CD4-positive, alpha-beta T cell treated with Interferon alpha-2 for 1 hour (primary cell): ENCODE measurements at places on chromosomes 11 and 22.
A peak's percentile ranks its signal among the peaks of the same experiment; 100 is the strongest.

GRCh38 chr11:60912851-60913528 is 968 bp upstream of the TMEM109 start:
- no peak for DNase-seq

GRCh38 chr22:49292909-49293308 is 534.8 kb downstream of the BRD1 start:
- no peak for DNase-seq

DNA sequence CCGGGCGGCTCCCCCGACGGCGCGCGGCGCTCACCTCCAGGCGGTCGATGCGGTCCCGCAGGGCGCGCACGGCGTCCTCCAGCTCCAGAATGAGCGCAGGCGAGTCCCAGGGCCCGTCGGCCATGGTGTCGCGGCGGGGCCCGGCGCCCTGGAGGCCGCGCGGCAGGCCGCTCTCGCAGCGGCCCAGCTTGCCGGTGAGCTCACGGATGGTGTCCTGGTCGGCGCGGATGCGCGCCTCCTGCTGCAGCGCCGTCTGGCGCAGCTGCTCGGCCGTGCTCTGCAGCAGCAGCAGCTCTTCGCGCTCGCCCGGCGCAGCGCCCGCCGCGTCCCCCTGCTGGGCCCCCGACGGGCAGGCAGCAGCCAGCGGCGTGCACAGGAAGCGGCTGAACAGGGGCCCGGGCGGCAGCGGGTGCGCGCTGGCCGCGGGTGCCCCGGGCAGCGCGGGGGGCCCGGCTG is 599 bp downstream of the NPTXR start:
- DNase-seq, result peak; percentile 44

- no peak for DNase-seq
Measured at GRCh38 chr11:14315130-14315529, 43.9 kb downstream of the RRAS2 start.

DNA sequence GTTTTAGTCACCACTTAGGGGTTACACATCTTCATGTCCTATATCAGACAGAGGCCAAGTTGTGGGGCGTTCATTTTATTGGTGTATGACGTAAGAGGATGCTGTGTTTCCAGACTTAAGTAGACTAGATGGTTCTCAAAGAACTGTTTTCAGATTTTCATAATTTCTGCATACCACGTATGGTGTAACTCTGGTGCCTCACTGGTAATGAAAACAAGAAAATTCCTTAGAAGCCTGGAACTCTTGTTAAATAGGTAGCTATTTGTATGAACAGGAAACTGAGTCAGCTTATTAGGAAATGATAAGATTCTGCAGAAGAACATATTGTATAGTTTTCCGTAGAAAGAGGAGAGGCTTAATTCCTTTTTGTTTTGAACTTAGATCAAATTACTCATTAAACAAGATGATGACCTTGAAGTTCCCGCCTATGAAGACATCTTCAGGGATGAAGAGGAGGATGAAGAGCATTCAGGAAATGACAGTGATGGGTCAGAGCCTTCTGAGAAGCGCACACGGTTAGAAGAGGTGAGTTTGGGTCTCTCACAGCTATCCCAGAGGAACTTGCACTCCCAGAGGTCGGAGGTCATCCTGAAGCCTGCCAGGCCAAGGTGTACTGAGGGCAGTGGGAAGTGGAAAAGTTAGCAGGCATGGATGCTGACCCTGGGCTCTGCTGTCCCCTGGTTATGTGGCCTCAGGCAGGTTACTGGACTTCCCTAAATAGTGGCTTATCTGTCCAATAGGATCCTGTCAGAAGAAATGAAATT is 3.9 kb downstream of the CDC45 start:
- no peak for DNase-seq

GRCh38 chr11:31817054-31817620 is 6.0 kb upstream of the PAX6 start:
- DNase-seq, result peak; percentile 21

- no peak for DNase-seq
Measured at GRCh38 chr11:36010010-36010740, 66.3 kb downstream of the LDLRAD3 start.

DNA sequence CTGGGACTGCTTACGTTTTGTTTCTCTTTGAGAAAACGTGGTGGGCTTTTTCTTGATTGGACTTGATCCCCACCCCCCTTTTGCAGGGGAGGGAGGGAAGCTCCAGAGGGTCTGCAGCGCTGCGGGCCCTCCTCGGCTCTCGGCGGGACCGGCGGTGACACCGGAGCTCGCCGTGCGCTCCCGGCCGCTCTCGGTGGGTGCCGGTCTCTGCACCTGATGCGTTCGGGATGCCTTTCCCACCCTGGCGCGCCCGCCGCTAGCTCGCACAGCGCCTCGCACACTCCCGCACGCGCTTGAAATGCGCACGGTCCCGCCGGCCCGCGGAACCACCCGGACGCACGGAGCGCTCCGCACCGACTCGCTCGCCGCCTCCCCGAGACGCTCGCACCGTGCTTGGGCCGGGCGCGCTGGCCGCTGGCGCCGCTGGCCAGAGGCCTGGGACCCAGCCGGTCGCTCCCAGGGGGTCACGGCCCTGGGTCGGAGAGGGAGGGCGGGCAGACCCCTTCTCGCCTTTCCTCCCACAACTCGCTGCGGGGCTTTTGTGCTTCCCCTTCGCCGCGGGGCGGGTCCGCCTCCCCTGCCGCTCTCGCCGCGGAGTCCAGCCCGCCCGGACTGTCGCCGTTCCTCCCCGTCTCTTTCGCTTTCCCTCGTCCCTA is 1.0 kb downstream of the ZBTB16 start:
- DNase-seq, result peak; percentile 30

DNA sequence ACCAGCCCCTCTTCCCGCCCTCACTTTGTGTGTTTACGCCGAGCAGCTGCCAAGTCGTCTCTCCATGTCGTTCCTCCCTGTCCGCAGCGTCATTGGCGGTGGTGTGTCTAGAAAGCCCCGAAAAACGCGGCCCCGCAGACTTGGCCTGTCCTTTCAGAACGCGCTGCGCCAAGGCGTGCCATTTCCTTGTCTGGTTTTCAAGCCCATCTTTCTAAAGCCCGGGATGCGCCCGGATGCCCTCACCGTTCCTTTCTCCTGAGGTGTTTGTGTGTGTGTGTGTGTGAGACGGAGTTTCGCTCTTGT is 557 bp downstream of the MOV10L1 start:
- DNase-seq, result no peak

DNA sequence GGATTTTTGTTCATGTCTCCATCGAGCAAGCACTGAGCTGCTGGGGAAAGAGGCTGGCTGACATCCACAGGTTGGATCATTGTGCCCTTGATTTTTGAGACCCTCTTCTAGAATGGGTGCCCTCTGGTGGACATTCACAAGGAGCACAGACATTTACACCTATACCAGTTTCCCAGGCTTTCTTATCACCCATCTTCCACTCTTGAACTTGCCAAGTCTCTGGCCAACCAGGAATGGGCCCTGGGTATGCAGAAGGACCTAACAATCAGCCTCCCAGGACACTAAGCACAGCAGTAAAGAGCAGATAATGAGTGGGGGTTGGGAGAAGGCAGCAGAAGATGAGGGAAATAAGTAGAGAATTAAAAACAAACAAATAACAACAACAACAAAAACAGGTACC is 5.7 kb upstream of the INTS4 start:
- peak; percentile 66 for DNase-seq

DNA sequence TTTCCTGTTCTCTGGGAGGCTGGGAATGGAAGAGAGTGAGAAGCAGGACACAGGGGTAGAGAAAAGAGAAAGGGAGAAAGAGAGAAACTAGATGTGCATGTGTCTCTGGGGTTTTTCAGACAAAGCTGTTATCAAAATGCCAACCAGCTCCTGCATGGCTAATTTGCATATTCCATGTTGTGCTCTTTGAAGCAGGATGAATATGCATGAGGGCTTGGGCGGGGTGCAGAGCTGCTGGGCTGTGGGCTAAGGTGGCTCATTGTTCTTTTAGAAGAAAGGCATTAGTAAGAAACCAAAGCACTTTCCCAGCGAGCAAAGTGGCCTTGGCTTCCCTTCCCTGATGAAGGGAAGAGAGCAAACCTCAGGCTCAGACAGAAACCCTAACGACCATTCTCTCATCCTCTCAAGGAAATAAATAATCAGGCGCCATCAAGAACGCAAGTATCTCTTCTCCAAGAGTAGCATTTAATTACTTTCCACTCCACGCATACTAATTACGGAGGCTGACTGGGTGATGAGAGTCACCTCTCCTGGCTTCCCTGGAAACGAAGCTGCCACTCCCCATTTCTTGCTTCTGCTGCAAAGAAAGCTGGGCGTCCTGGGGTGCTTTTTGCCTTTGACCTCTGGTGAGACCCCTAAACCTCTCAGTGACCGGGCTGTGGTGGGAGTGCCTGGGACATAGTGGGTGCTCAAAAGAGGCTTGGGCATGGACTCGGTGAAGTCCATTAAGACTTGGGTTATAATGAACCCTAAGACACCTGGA is 54.2 kb downstream of the FEZ1 start:
- no peak for DNase-seq

- no peak for DNase-seq
Measured at GRCh38 chr11:41954034-41954433, 494.6 kb upstream of the LRRC4C start.

DNA sequence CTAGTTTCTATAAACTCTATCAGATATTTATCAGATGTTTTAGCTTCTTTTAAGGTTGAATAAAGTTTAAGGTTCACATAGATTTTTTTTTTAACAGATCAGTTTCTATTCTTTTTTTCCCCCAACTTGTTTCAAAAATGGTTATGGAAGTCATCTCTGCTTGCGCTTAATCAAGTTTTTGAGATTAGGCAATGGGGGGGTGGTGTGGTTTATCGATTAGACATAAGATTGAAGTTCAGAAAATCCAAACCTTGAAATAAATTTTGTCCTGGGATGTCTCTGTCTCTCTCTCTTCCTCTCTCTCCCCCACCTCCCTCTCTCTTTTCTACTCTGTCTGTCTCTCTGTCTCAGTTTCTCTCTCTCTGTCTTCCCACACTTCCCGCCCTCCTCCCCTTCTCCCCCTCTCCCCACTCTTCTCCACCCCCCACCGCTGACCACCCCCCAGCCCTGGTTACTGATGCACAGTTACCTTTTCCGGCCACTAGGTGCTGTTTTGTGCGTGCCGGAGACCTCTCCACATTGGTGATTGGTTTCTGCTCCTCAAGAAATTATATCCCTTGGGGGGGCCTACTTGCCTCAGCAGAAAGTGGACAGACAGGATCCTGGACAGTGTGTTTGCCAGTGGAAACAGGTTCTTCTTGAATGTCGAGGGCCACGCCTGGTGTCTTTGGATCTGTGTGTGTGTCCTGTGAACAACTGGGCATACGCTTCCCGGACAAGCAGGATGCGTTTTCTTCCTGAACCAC is 29.7 kb upstream of the ANO1 start:
- DNase-seq, result no peak

DNA sequence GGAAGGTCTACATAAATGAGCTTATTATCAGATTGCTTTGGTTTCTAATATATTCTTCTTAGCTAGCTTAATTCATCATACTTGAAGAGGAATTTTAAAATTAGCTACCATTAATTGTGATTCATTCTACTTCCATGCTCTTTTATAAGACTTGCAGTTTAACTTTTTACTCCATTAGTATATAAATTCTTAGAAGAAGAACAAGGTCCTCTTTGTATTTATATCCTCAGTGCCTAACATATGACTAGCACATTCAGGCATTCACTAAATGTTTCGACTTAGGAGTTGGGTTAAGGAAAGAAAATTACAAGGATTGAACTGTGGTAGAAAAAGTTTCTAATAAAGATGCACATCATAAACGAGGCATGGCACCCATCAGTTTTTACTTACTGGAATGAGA is 1135.5 kb downstream of the JRKL start:
- no peak for DNase-seq

DNA sequence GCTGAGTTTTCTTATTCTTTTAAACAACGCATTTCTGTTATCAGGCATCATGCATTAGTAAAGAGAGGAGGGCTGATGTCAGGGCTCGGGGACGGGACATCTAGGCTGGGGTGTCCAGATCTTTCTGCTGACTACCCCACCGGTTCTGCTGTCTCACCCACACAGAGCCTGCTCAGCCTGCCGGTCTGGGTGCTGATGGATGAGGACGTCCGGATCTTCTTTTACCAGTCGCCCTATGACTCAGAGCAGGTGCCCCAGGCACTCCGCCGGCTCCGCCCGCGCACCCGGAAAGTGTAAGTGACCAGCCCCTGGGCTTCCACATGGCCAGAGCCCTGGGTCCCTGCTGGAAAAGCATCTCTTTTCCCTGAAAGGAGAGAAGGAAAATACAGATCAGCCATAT is 9.4 kb downstream of the NCF4 start:
- DNase-seq, result no peak

- peak; percentile 26 for DNase-seq
Measured at GRCh38 chr22:23376256-23376655, 195.9 kb downstream of the BCR start.

DNA sequence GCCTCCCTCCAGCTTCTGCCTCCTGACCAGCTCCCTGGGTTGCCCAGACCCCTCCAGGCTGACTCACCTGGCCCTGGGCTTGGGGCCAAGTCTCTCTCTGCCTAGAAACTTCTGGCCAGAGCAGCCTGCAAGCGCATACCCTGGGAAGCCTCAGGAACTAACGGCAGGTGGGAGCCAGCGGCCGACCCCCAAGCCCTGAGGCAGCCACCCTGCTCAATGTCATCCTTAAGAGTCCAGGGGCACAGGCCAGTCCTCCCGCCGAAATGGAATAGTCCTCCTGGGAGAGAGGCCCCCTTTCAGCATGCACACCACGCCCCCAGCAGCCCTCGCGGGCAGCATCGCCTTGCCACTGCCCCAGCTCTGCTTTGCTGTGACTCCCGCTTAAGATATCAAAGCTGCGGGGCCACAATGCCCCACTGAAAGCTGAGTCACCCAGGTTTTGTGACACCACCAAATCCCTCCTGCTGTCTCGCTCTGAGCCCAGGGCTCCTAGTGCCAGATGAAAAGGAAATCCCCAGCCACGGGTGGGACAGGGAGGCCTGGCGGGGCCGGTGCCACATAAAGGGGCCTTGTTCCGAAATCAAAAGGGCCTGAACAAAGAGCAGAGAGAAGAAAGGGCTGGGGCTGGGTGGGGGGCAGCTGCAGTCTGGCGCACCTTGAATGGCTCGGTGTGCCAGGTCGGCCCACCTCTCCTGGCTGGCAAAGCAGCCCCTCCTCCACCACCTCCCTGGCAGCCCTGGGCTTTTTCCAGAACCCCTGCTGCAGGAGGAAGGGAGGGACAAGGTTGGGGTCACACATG is 21.4 kb upstream of the FGF3 start:
- no peak for DNase-seq

DNA sequence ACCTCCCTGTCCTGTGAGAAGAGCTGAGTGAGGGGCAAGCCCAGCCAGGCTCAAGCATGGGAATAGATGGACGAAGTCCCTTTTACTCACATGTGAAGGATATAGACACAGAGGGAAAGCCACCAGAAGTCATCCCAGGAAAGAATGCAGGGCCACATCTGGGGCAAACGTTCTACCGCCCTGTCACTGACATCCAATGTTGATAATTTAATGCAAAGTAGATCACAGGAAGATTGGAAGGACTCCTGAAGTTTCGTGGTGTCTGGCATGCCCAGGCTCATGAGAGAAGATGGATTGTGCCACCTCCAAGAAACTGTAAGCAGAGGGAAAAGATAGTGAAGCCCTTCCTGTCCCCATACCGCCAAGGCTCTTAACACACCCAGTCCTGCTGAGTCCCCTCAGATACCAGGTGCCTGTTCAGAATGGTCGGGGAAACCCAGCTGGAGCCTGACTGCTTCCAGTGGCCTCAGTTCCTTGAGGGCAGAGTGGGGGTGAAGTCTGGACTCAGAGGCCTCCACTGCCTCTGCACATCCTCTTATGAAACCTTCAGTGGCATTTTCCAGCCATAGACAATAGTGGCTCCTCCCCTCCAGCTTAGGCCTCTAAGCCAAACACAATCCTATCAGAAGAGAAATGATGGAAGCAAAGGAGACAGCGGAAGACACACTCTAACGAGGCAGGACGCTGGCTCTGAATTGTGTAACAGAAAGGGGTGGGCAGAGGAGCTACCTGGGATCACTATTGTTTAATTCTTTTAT is 7.5 kb upstream of the STK33 start:
- no peak for DNase-seq
